ENCODE measurements at places on chromosomes 4 and X.

- DNase-seq: no peak
Observed at GRCh38 chr4:113811359-113811758, 49.8 kb upstream of the CAMK2D start.

- no peak for DNase-seq
Observed at GRCh38 chr4:39025552-39026085, 6.6 kb downstream of the TMEM156 start.

DNA sequence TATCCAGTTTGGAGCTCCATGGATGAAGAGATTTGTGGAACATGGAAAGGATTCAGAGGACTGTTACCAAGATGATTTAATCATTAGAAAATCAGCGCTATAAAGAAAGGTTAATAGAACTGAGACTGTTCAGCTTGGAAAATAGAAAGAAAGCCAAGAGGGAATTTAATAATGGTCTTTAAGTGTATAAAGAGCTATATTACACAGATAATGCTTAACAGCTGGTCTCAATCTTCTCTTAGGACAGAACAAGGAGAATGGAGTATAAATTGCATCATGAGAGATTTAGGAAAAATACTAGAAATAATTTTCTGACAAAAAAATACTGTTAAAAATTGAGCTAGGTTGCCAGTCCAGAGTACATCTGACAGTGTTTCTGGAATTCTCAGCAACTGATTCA, 91.3 kb upstream of the MAGEC2 start:
- DNase-seq: no peak

GRCh38 chr4:75432683-75433082, 81.5 kb downstream of the RCHY1 start:
- no peak for DNase-seq

GRCh38 chr4:152278505-152279233, 257.2 kb downstream of the FBXW7 start:
- DNase-seq: no peak

DNA sequence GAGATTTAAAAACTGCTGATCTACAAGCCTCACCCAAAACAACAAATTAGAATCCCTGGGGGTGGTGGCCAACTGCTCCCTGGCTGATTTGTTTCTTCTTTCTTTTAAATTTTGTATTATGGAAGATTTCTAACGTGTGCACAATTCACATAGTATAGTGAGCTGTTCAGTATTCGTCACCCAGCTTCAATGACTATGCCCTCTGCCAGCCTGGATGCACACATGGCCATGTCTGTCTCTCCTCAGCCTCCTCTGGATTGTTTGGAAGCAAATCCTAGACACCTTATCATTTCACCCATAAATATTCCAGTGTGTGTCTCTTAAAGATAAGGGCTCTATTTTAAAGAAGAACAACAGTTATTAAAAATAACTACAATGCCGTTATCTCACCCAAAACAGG, 61.9 kb downstream of the PDGFRA start:
- DNase-seq: no peak

DNA sequence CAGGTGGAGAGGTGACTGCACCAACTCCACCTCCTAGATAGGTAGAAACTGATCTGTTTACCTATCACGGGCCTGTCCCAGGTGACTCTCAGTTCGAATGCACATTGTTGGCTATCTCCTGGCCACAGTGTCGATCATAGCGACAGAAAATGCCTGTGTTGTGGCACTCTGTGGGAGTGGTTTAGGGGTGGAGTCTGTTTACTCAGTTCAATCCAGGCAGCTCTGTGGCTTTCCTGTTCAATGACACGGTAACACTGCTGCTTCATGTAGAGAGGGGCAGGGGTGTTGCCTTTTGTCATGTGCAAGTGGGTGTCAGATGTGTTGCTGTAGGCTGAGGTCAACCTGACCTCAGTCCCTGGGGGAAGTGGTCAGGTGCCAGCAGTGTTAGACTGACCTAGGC, 1602.4 kb downstream of the TECRL start:
- no peak for DNase-seq

DNA sequence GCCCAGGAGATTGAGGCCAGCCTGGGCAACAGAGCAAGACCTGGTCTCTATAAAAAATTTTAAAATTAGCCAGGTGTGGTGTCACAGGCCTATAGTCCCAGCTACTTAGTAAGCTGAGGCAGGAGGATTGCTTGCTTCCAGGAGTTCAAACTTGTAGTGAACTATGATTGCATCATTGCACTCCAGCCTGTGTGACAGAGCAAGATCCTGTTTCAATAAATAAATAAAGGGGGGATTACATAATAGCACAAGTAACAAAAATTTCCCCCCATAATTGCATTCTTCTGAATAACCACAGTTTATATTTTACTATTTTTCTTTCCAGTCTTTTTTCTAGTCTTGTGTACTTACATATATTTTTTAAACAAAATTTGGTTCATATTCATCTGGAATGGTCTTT, 135.6 kb downstream of the CHIC2 start:
- DNase-seq: no peak

- no peak for DNase-seq
Observed at GRCh38 chr4:26782830-26783202, 77.8 kb upstream of the STIM2 start.

- DNase-seq: no peak
Observed at GRCh38 chrX:3520982-3521381, 174.5 kb upstream of the MXRA5 start.

DNA sequence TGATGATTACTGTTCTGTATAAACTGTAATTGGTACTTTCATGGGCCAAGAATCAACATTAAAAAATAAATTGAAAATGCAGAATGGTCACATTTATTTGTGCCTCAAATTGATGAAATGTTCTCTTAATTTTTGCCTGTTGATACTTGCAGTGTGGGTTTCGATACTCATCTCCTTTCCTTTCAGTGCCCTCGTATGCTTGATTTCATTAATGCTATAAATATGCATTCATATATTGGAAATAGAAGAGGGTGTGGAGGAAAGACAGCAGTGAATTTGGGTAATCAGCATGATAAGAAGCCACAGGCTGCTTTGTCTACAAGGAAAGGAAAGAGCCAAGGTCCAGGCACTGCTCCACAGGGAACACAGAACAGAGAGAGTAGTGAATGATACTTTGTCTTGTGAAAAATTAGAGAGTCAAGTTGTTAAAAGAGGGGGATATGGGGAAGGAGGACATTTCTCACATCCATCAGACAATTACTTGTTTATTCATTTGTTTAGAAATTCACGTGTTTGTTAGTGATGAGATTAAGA, 1.0 kb upstream of the DDX60 start:
- DNase-seq: no peak

- DNase-seq: peak; percentile 52
Observed at GRCh38 chrX:135707880-135708279, 5.6 kb upstream of the CT45A1 start.

- no peak for DNase-seq
Observed at GRCh38 chrX:136773648-136774047, 7.1 kb downstream of the ARHGEF6 start.

DNA sequence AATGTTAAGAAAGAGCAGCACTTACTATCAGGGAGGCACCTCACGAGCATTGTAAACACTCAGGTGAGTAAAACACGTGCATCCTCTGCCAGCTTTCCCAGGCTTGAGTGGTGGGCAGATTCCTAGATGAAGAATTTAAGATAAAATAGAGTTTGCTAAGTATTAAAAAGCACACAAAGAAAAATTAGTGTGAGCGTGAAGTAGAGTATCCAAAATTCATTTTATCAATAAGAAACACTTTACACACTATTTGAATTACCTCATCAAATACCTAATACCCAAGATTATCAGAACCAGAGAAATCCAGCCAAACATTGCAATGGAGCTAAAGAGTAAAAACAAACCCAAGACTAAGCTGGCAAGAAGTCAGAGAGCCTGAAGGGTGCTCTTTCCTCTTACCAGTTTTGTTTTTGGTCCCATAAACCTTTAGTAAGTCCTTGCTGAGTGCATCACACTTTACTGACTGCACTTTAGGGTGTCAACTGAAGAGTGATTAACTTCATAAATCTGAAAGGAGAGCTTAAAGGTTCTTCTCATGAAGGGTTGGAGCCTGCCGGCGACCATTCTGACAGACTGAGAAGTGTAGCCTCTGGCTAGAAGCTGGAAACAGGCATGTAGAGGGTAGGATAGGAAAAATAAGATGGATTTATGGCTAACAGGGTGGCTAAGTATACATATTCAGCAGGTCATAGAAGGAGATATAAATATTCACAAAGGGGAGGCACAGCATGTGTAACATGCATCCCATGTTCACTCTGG, 151.1 kb downstream of the SLC7A11 start:
- DNase-seq: no peak

DNA sequence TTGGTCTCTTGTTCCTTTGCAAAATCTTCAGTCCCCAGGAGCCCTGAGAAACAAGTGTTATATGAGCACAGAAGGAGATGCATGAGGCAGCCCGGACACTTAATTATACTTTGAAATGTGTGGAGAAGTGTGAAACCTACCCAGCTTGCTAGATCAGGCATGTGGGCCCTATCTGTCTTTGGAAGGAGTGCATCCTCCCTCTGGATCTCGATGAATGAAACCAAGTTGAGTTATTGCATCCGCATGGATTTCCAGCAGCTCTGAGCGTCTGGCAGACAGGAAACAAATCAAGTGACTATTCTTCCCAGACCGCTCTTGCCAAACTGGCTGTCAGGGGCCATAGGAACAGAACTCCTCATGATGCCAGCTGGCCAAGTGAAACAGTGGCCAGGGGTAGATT, 19.6 kb upstream of the SOWAHD start:
- DNase-seq: no peak

- DNase-seq: no peak
Observed at GRCh38 chrX:11381464-11381863, 88.3 kb downstream of the AMELX start.

DNA sequence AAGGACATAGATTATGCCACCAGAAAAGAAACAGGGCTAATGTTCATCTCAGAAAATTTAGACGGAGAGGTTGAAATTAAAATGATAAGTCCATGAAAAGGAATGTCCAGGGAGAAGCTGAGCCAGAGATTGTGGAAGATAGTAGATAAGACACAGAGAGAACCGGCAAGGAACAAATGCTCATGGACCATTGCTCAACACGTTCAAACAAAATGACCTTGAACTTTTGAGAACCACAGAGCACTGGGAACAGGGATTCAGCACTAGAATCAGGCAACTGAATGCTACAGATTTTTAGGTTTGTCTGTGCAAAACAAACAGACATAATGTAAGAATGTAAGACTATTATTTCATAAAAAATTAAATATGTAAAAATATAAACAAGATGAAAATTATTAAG, 206.3 kb downstream of the PDGFC start:
- DNase-seq: no peak

GRCh38 chr4:26763063-26763462, 97.6 kb upstream of the STIM2 start:
- DNase-seq: no peak

DNA sequence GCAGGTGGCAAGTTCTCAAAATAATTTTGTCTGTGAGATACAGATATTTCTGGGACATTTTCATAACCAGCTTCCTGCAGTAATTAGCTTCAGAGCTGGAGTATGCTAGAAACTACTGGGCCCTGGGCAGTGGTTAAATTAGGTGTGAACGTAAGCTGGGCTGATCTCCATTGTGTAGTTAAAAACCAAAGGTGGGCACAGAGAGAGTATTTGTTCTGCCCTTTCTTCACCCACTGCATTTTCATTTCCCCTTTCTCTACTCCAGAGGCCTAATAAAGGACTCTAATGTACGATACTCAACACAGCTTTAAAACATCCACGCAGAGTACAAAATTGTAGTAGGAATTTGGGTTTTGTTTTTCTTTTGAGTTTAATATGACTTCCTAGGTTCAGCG, 252.7 kb downstream of the SPRY1 start:
- DNase-seq: no peak

DNA sequence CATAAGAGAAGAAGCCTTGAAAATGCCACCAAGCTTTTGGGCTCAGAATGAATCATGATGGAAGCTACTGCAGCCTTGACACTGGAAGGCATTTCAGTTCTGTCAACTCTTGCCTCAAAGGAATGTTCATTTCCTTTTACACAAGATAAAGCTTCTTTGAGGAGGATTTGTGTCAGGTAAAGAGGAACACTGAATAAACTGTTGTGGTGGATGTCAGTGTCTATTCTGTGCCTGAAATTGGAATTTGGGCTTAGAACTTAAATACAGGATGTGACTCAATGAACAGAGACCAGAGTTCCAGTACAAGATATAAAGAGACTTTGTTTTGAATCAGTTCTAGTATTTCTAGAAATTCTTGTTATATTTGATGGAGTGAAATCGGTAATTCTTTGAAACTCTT, 313.2 kb downstream of the PACRGL start:
- DNase-seq: no peak

- DNase-seq: no peak
Observed at GRCh38 chr4:158778156-158778711, 9.4 kb downstream of the FNIP2 start.

GRCh38 chr4:154707877-154708276, 35.9 kb upstream of the LRAT start:
- DNase-seq: no peak

- DNase-seq: no peak
Observed at GRCh38 chr4:159977907-159978617, 875.2 kb downstream of the RAPGEF2 start.

- DNase-seq: no peak
Observed at GRCh38 chrX:139869796-139870195, 63.1 kb downstream of the ATP11C start.

DNA sequence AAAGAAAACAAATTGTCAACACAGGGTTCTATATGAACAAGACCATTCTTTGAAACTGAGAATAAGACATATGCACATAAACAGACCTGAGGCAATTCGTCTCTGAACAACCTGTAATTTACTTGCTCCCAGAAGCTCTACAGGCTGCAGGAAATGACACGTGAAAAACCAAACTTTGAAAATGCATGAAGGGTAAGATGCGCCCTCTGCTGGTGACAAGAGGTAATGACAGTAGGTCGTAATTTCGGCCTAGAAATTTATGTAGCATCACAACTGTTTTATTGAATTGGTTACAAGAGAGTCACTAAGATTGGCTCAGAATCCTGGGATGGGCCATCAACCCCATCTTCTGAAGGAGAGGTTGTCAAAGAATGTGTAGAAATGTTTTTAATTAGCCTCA, 276.5 kb downstream of the PPP4R3C start:
- DNase-seq: peak; percentile 35

GRCh38 chr4:182778222-182778982, 138.8 kb downstream of the DCTD start:
- DNase-seq: no peak

DNA sequence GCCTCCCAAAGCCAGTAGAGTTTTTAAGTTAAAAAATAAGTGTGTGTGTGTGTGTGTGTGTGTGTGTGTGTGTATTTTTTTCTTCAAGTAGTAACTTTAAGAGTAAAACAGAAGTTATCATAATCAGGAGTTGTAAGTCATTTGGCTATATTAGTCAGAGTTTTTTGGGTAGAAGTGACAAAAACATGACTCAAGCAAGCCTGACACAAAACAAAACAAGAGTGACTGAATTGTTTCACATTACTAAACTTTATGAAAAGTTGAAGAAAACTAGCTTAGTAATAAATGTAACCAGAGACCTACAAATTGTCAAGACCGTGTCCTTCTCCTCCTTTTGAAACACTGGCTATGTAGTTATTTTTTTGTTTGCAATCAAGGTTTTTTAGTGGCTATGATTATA, 738.0 kb upstream of the PITX2 start:
- DNase-seq: no peak

- no peak for DNase-seq
Observed at GRCh38 chr4:54169176-54169575, 59.9 kb upstream of the PDGFRA start.

Measured in stimulated activated CD4-positive, alpha-beta T cell treated with anti-CD3 and anti-CD28 coated beads, Interleukin-2, amount 100 ng/mL, for 48 hours (primary cell).